ENCODE measurements at places on chromosomes 3 and 15. TPM values are rescaled to one million over a fixed set of nuclear protein-coding genes. Genes with fewer than 3 reads are reported as not detected.

Gene HMG20A
- total RNA-seq = 46.5 TPM

Gene PPM1L
- 2.7 TPM for total RNA-seq

Gene LRRC3B
- total RNA-seq = not detected

Gene P4HTM
- 34.5 TPM for total RNA-seq

Gene PAQR9
- total RNA-seq = not detected

Gene TUSC7
- not detected for total RNA-seq

Gene EHHADH
- 1.8 TPM for total RNA-seq

Gene KLHL6
- total RNA-seq = 40.6 TPM

Gene ZBED2
- total RNA-seq = 812 TPM

Gene CPB1
- not detected for total RNA-seq

Gene CLRN1
- not detected for total RNA-seq

Gene MAGEF1
- total RNA-seq = 17.3 TPM

Gene GALNT15
- total RNA-seq = not detected

Gene RLBP1
- not detected for total RNA-seq

Gene HYAL2
- 15.5 TPM for total RNA-seq

Gene EPHB1
- 5.2 TPM for total RNA-seq

Gene AHSG
- 0.16 TPM for total RNA-seq

Gene MAGI1
- 0.69 TPM for total RNA-seq

Gene TRA2B
- 279 TPM for total RNA-seq

Gene TERB2
- not detected for total RNA-seq

Gene CTXN2
- total RNA-seq = not detected

Gene CPLX3
- total RNA-seq = 0.17 TPM

Gene KLHL40
- total RNA-seq = not detected

Gene ASB14
- not detected for total RNA-seq

Gene SEC22A
- total RNA-seq = 18.5 TPM

Gene REC114
- not detected for total RNA-seq

Gene NECTIN3
- total RNA-seq = 4.6 TPM

Gene PLSCR5
- total RNA-seq = not detected

Gene IL17RD
- total RNA-seq = not detected
